GM12892 (cell line): ENCODE measurements at places on chromosomes 3 and 15.

DNA sequence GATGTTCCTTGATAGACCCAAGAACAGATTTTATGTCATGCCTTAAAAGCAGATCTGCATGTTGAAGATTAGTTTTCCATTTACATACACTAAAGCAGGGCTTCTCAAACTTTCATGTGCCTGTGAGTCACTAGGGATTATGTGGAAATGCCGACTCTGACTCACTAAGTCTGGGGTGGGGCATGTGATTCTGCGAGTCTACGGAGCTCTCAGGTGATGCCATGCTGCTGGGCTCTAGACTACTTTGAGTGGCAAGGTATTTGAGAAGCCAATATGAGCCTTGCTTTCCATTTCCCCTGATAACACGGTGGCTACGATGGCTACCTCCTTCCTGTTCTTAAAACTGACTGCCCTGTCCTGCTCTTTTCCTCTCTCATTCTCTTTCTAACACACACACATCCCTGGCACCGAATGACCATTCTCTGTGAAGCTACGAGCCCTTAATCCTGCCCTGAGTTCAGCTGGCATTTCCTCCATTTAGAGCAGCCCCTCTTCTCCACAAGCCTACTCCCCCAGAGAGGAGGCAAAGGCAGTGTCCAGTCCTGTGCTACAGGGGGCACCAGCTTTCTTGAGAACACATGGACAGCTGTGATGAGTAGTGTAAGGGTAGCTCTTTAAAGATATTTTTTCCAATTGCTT lies 39.7 kb upstream of the PYGO1 start:
- no peak for DNase-seq

- DNase-seq: no peak
Measured at GRCh38 chr15:68031404-68031803, 22.7 kb upstream of the PIAS1 start.

DNA sequence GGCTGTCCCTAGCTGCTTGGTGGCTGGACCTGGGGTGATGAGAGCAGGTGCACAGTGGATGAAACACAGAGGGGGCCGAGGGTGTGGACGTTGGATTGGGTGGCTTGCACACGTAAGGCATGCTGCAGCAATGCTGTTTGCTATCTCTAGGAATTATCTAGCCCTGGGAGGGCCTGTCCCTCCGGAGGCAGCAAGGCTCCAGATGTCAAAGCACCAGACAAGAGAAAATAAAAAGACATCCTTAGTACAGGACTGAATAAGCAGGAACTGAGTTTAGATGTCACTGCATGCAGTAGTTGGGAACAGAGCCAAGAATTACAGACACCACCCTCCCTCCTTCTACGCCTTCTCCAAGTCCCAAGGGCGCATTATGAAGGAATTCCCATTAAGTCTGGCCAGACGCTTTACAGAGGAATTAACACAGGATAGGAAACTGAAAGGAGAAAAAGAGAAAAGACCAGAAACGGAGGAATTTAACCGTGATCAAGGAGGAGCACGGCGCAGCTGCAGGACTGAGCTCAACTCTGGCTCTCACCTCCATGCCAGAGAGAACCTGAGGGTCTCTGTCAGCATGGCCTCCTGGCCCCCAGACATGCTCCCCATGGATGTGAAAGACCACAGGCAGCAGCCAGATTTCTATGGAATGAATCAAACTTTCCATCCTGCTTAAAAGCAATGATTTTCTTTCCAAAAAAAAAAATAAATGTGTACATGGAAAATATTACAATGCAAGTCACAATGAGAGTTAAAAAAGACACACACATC lies 13.8 kb downstream of the ATP10A start:
- DNase-seq: no peak

- no peak for DNase-seq
Measured at GRCh38 chr3:15616053-15616452, 14.5 kb downstream of the BTD start.

- no peak for DNase-seq
Measured at GRCh38 chr3:43346978-43347749, 60.8 kb downstream of the SNRK start.

GRCh38 chr3:64184621-64185020 lies 40.6 kb downstream of the PRICKLE2 start:
- no peak for DNase-seq

- no peak for DNase-seq
Measured at GRCh38 chr15:50698101-50698500, 11.5 kb upstream of the TRPM7 start.

DNA sequence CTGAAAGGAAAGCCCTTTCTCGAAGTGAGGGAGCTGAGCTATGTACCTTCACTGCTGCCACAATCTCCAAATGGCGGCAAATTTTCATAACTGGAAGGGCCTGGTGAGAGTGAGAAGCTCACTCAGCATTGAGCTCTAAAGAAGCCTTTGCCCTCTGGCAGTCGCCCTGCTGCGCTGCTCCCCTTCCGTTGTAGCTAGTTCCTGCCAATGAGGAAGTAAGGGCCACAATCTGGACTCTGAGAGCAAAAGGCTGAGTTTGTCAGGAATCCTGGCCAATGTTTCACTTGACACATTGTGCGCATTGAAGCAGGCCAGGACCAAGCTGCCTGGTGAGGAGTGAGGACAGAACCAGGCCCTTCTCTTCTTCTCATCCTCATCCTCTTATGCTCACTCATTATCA lies 579.5 kb downstream of the PDCD6IP start:
- DNase-seq: no peak

- no peak for DNase-seq
Measured at GRCh38 chr3:83048556-83048955, 1287.1 kb upstream of the GBE1 start.

GRCh38 chr3:194852345-194852744 lies 166.7 kb downstream of the FAM43A start:
- no peak for DNase-seq

- DNase-seq: no peak
Measured at GRCh38 chr15:46703871-46704637, 1013.3 kb upstream of the SEMA6D start.

DNA sequence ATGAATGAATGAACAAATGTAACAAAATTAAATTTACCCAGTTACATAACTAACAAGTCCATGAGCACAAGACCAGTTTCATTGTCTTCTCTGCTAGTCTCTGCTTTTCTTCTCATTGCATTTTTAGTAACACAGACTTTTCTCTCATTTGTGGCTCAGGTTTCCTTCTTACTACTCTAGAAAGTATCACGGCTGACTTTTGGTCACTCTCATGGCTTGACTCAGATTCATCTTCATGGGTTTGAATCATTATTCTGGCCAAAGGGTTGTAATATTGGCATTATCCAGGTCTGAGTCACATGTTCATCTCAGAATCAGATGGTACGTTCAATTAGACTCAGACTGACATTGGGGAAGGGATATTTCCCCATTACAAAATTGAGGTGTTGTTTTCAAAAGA lies 121.5 kb upstream of the SATB1 start:
- DNase-seq: no peak

DNA sequence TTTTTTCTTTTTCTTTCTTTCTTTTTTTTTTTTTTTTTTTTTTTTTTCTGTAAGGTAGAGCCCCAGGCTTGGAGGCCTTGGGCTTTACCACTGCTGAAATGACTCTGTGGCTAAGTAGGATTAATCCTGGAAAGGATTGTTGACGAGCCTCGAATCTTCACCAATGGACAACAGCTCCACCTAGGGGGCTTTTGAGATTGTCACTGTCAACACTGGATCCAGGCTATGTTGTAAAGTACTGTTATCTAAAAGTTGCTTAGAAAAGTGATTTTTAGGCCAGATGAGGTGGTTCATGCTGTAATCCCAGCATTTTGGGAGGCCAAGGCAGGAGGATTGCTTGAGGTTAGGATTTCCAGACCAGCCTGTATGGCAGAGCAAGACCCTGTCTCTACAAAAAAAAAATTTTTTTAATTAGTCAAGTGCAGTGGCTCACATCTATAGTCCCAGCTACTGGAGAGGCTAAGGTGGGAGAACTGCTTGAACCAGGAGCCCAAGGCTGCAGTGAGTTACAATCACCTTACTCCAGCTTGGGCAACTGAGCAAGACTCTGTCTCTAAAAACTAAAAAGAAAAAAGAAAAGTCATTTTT lies 41.6 kb downstream of the KLHL18 start:
- DNase-seq: peak; percentile 40

DNA sequence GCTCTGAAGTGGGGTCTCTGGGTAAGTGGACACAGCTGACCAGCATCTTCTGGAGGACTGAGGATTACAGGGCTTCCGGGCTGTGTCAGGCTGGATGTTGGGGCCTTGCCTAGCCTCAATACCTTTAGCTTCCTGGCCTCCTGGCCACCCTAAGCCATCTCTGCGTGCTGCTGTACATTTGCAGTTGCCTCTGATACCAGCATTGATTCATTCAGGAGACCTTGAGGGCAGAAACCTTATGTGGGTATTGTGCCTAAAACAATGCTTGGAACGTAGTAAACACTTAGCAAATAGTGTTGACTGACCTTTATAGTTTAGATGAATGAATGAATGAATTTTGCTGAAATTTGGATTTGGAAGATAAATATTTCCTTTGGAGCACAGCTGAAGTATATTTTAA lies 97.0 kb downstream of the FLNB start:
- no peak for DNase-seq

DNA sequence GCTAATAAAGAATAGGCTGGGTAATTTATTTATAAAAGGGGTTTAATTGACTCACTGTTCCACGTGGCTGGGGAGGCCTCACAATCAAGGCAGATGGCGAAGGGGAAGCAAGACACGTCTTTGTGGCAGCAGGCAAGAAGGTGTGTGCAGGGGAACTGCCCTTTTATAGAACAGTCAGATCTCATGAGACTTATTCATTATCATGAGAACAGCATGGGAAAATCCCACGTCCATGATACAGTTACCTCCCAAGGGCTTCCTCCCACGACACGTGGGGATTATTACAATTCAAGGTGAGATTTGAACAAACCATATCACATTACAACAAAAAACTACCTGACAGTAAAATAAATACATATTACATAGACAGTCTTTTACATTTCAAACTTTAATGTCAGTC lies 414.9 kb downstream of the NAALADL2 start:
- no peak for DNase-seq
